ENCODE measurements at places on chromosomes 3 and 15. TPM values are rescaled to one million over a fixed set of nuclear protein-coding genes. Genes with fewer than 3 reads are reported as not detected.

Gene KY
- polyA plus RNA-seq: 0.61 TPM

Gene GATA2
- polyA plus RNA-seq: 41.6 TPM

Gene ASB14
- polyA plus RNA-seq: 1.2 TPM

Gene TEX55
- not detected for polyA plus RNA-seq

Gene SKOR1
- polyA plus RNA-seq: 0.24 TPM

Gene P2RY13
- polyA plus RNA-seq: 0.53 TPM

Gene IL20RB
- 0.33 TPM for polyA plus RNA-seq

Gene ARL6IP5
- 119 TPM for polyA plus RNA-seq

Gene TICRR
- 12.8 TPM for polyA plus RNA-seq

Gene CILP
- polyA plus RNA-seq: 4.0 TPM

Gene ATP13A5
- 0.11 TPM for polyA plus RNA-seq

Gene HYAL1
- 5.6 TPM for polyA plus RNA-seq

Gene GPR149
- polyA plus RNA-seq: not detected

Gene CASR
- 21.7 TPM for polyA plus RNA-seq

Gene FBXO40
- 0.04 TPM for polyA plus RNA-seq

Gene C3orf22
- polyA plus RNA-seq: not detected

Gene TM4SF1
- 65.4 TPM for polyA plus RNA-seq

Gene BFSP2
- not detected for polyA plus RNA-seq

Gene CDHR4
- 0.12 TPM for polyA plus RNA-seq

Gene ADAMTS9
- polyA plus RNA-seq: 168 TPM

Gene IGSF11
- 4.2 TPM for polyA plus RNA-seq

Gene DENND6A
- polyA plus RNA-seq: 31.2 TPM

Gene STX19
- 0.33 TPM for polyA plus RNA-seq

Gene GHSR
- polyA plus RNA-seq: not detected
